Activated T-cell treated with anti-CD3 and anti-CD28 coated beads, Interleukin-2, amount 50 U/mL, for 72 hours (primary cell): ENCODE measurements at places on chromosomes 12 and 14.

- DNase-seq: no peak
These were observed 48.8 kb upstream of the KRR1 start for GRCh38 chr12:75560167-75560566.

GRCh38 chr12:105214670-105215375 is 21.2 kb downstream of the APPL2 start:
- no peak for DNase-seq

- DNase-seq: no peak
These were observed 344.1 kb upstream of the LMO3 start for GRCh38 chr12:16949871-16950667.

DNA sequence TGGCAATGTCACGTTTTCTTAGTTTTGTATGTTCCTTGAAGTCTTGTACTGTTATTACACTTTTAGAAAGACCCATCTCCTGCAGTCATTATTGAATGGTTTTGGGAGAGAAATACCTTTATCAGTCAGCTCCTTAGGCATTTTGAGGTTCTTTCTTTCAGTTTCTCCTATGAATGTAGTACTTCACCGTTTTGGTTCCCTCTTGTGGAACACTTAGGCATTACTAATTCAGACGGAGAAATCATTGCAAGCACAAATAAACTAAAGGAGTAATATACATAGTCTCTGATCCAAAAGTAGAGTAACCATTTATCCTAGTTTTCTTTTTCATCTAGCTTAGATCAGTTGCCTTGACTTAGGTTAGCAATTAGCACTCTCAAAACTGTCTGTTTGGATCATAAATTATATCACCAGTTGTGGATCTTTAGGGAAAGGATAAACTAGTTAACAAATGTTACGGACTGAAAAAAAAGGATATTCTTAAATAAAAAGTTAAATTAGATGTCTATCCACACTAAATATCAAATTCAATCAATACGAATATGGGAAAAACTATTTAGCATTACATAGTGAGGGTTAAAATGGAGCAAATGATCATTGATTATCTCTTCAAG is 1538.3 kb upstream of the SEL1L start:
- no peak for DNase-seq

DNA sequence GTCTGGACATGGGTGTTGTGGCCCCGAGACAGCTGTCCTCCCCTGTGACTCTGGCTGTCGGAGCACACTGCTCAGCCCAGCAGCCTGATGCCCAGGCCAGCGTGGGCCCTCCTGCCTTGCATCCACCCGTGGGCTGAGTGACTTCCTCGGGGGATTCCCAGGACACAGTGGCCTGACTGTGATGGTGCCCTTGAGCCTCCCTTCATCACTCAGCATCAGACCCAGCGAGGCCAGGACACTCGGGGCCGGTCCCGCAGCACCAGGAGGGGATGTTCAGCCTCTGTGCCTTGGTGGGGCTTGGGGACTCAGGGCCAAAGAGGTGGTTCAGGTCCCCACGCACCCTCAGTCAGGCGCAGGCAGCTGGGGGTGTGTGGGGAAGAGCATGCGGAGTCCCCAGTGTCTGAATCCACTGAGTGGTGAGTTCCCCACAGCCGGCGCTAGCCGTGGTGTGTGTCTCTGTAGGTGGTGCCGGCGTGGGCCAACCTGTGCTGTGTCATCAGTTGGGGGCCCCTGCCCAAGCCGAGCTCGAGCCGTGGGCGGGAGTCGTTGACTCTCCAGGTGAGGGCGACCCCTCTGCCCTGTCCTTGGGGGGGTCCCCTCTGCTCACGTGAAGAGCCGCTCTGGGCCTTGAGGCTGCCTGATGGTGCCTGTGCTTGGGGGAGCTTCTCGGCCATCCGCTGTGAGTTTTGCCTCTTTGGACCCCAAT is 185.8 kb downstream of the ADGRD1 start:
- DNase-seq: no peak
